ENCODE measurements at places on chromosomes 4 and X.

DNA sequence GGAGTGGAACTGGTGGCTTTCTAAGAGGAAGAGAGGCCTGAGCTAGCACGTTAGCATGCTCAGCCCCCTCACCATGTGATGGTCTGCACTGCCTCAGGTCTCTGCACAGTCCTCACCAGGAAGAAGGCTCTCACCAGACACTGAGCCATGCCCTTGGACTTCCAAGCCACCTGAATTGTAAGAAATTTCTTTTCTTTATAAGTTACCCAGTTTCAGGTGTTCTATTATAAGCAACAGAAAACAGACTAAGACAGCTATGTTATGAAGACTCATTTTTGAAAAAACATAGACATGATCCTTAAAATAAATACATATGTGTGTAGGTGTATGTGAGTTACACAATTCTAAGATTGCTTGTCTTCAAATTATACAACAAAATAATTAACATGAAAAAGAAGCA is 74.7 kb downstream of the CEP44 start:
- no peak for DNase-seq

DNA sequence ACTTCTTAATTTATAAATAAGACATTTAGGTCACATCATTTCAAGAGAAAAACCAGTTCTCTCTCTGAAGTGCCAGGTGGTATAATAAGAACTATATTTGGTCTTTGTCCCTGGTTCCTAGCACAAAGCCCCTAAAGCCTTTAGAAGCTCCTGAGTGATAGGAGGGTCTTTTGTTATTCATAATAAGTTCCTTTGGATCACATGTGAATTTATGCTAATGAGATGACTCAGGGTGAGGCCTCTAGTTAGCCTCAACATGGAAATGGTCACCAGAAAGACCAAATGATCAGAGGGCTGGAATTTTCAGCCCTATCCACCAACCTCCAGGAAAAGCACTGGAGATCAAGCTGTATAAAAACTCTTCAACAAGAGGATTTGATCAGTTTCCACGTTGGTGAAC is 68.1 kb upstream of the BLTP1 start:
- DNase-seq = no peak

DNA sequence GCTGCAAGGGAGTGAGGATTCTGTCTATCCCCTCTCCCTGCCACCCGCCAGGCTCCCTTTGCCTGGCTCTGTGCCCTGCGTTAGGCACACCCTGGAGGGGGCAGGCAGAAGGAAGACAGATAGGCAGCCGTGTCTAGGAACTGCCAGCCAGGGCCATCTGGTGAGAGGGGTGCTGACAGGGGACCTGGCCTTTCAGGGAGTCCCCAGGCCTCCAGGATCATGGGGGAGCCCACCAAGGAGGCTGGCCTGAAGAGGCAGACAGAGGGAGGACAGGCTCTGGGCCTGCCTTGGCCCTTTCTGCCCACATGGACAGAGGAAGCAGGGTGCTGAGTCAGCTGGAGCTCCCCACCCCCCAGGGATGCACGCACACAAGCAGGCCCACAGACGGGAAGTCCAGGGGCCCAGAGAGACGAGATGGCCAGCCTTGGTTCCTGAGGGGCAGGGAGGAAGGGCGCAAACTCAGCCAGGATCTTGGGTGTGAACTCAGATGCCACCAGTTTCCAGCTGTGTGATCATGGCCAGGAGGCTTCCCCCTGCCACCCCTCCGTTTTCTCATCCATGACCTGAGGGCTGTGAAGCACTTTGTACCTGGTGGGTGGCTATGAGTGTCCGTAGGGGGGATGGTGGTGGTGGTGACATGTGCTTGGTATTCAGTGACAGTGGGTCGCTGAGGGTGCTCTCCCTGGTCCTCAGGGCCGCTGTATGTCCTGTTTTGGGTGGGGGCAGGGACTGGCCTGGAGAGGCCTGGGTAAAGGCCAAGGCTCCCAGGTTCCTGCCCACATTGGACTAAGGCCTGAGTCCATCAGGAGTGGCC is 1.8 kb downstream of the SH3BP2 start:
- peak; percentile 67 for DNase-seq

DNA sequence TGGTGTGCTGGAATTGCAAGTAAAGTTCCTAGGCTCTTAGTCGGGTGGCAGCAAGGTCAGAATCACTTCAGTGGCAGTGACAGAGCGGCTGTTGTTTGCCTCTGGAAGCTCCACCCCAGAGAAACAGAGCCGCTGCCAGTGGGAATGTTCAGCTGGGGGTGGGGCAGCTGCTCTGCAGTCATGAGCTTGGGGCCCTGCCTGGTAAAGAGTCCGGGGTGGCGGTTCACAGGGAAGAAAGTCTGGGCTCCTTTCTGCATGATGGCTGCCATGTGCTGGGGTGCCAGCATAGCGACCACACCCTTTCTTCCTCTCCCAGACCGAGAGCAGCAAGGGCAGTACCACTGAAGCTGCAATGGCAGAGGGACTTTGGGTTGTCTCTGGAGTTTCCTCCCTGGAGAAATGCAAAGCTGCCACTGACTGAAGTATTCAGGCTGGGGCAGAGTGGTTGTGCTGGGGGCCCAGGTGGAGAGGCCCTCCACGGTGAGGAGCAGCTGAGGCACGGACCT is 108.8 kb upstream of the CENPE start:
- peak; percentile 29 for DNase-seq

Measured in mucosa of descending colon (tissue), 3 donors.